Right lung (tissue), 10 donors: ENCODE measurements at places on chromosomes 3 and 15. TPM values are rescaled to one million over a fixed set of nuclear protein-coding genes. Genes with fewer than 3 reads are reported as not detected.

GRCh38 chr3:186985661-186986364 lies 55.5 kb downstream of the ST6GAL1 start:
- no peak for DNase-seq

DNA sequence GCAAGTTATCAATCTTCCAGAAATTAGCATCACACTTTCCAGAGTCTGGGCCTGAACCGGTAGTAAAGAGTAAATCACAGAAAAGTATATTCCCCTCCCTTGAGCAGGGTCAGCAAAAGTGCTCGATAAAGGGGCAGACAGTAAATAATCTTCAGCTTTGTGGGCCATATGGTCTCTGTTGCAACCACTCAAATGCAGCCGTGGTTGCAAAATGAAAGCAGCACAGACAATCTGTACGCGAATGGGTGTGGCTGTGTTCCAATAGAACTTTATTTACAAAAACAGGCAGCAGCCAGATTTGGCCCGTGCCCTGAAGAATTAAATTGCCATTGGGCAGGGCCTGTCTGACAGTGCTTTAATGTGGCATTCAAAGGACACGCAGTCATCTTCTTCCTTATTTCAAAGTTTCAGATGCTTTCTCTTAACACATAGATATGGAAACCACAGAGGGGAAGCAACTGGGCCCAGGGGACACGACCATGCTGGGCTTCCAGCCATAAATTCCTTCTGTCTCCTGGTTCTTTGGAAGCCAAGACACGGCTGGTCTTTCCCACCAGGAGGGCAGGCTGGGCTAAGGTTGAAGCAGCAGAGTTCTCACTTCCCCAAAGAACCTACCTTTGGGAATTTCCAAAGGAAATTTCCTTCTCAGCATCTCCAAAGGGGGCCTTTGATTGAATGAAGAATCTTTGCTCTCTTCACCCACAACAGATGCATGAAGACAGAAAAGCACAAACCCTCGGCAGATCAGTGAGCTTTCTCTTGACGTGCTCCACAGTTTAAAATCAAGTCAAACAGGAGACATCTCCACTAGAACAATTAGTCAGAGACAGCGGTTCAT lies 489.8 kb upstream of the PROK2 start:
- peak; percentile 90 for DNase-seq

MNS1 gene
- polyA plus RNA-seq: 30.3 TPM

DNA sequence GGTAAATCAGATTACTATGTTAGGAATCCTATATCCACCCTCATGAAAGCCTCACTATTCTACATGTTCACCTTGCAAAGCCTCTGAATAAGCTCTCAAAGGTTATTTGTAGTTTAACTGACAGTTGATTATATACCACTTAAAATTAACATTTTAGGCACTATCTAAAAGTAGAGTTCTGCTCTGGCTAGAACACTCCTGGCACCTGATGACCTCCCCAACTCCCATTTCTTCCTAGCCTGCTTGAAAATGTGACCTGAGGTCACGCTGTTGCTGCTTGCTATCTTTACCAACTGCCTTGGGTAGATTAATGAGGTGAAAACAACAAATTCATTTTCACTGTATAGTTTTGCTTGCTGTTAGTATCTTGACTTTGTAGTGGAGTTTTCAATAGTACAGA lies 220.7 kb downstream of the GBE1 start:
- no peak for DNase-seq

PFKFB4 gene
- polyA plus RNA-seq: 6.7 TPM

DNA sequence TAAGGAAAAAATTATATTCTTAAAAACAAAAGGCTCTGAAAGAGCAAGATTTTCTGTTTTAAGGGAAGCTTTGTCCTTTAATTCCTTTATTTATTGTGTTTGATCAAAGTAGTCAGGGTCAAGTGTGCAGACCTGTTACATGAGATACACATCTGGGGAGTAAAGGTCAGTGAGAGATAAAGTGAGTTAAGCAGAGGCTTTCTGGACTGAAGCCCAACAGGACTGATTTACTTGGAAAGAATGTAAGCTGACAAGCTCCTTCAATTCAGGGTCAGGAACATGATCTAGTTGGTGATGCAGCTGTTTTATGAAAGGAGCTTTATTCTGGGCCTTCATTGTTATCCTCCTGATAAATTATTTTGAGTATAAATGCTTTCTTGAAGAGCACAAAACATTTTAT lies 20.7 kb upstream of the OTOL1 start:
- DNase-seq: no peak

FYCO1 gene
- polyA plus RNA-seq: 18.3 TPM

GRCh38 chr15:44101944-44102343 lies 93.1 kb downstream of the FRMD5 start:
- DNase-seq: no peak

DNA sequence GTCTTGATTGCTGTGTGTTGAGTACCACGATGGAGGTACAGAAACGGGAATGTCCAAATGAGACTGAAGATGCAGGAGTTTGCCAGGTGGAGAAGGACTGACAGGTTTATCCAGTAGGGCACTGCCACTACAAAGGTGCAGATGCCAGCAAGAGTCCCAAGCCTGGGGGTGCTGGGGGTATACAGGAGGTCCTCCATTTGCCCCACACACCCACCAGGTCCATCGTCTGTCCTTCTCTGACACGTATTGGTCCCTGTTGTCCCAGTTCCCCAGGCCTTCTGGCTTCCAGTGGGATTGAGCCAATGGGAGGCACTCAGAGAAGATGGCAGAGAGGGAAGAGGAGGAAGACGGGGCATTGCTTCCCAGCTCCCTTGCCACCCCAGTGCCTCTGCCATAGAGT lies 6.6 kb downstream of the HAPLN3 start:
- DNase-seq: no peak

DNA sequence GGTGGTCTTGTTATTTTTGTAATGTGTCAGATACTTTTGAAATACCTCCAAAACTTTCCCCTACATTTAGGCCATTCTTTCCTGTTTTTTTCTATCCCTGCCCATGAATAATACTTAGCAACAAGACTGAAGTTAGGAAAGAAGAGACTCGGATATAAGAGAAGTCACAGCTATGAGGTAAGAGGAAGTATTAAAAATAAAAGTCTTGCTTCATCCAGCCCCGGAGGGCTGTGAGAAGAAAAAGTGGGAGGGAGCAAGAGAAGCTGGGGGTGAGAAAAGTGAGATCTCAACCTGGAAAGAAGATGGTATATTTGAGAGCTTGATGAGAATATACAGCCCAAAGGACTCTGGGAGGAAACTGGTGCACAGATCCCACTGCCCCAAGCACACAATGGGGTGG lies 213.5 kb upstream of the CDIN1 start:
- no peak for DNase-seq

DNA sequence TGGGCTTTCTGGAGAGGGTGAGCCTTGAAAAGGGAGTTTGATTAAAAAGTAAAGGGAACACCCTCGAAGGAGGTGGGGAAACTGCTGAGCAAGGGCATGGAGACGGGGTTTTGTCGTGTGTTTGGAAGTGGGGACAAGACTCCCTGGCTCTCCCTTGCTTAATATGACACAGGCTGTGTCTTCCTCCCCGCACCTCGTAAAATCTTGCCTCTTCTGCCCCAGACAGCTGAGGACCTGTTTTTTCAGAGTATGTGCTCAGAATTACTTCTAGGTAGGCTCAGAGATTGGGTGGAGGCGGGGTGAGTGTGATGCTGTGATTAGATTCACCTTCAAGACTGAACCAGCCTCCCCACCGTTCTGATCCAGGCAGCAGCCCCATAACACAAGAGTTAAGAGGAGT lies 244.4 kb upstream of the TLE3 start:
- no peak for DNase-seq

GRAMD2A gene
- polyA plus RNA-seq: 6.0 TPM

DNA sequence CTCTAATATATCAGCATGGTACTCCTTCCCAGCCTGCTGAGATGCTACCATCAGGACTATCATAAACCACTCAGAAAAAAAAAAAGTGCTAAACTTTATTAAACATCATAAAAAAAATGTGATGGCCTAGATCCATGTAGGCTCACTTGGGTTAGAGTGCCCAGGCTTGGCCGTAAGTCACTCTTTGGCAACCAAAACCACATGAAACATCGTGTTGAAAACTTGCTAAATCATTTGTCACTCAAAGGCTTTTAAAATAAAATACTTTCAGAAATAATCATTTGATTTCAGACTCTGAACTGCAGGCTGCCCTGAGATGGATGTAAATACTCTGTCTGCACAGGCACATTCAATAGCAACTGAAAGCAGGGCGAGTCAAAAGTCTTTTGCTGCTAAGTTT lies 78.4 kb upstream of the WNT5A start:
- DNase-seq: no peak

ISG20 gene
- polyA plus RNA-seq: 2.6 TPM

GRCh38 chr15:54567408-54568035 lies 589.3 kb downstream of the UNC13C start:
- DNase-seq: no peak

DNA sequence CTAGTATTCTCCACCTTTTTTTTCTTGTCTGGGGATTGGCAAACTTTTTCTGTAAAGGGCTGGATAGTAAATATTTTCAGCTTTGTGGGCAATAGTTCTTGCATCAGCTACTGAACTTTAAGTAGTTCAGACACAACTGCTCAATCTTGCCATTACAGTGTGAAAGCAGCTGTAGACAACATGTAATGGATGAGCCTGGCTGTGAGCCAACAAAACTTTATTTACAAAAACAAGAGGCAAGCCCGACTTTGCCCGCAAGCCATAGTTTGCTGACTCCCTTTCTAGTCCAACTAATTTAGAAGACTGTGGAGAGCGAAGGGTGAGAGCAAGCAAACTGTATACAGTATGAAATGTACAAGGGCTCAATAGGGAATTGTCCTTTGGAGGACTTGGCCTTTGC lies 6.2 kb downstream of the FRMD4B start:
- no peak for DNase-seq

RETNLB gene
- not detected for polyA plus RNA-seq

GRCh38 chr3:132867526-132867925 lies 145.3 kb upstream of the NPHP3 start:
- DNase-seq: no peak

GRCh38 chr3:126367316-126367805 lies 10.2 kb upstream of the KLF15 start:
- no peak for DNase-seq

BCHE gene
- polyA plus RNA-seq: 57.9 TPM

- DNase-seq: no peak
Observed at GRCh38 chr3:47421741-47422649, 41.2 kb downstream of the PTPN23 start.

GRCh38 chr3:53193466-53194209 lies 32.6 kb downstream of the PRKCD start:
- peak; percentile 15 for DNase-seq

RTP1 gene
- not detected for polyA plus RNA-seq

DNA sequence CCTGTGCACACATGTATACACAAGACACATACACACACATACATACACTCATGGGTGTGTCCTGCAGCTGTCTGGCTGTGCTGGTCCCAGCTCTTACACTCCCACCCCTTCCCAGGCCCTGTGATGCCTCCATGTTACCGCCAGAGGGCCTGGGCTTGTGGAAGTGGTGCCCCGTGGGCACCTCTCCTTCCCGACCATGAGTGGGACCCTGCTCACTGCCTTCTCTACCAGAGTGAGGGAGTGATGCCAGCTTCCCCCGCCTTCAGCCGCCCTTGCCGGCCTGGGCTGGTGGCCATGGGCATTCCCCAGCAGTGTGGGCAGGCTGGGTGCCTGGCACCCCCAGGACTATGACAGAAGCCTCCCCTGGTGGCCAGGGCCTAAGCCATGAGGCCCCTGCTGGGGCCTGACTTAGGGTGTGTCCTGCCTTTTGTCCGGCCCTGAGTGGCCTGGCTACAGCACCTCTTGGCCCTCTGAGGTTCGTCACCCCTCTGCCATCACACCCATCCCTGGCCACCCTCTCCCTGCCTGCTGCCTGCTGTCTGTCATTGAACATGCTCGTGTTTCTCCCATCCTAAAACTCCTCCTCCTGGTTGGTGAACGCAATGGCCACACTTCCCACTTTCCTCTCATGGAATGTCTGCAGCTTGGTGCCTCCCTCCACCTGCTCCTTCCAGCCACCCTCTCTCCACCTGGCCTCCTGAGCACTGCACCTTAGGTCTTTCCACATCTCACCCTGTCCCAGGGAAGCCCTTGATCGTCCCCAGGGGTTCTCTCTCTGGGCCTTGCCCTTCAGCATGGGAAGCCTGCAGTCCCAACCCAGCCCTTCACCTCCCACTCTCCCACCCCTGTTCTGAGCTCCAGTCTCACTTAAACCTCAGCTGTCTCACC lies 14.6 kb downstream of the HDAC11 start:
- no peak for DNase-seq

PLA2G4F gene
- 11.8 TPM for polyA plus RNA-seq

GRCh38 chr3:190516416-190516815 lies 2.5 kb downstream of the IL1RAP start:
- DNase-seq: no peak

DNA sequence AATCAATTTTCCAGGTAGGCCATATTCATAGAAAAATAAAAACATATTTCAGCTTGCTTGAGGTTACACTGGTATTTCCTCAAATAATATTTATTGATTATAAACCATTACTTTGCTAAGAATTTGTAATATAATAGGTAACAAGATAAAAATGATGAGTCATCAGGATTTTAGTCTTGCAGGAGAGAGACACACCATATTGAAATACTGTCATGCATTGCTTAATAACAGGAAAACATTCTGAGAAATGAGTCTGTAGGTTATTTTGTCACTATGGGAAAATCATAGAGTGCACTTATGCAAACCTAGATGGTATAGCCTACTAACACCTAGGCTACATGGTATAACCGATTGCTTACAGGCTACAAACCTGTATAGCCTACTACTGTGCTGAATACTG lies 990.5 kb downstream of the OTOL1 start:
- no peak for DNase-seq

LMAN1L gene
- not detected for polyA plus RNA-seq

- no peak for DNase-seq
Observed at GRCh38 chr3:185613016-185613415, 26.9 kb downstream of the SENP2 start.

GRCh38 chr15:42267286-42267685 lies 5.7 kb upstream of the GANC start:
- no peak for DNase-seq

DNA sequence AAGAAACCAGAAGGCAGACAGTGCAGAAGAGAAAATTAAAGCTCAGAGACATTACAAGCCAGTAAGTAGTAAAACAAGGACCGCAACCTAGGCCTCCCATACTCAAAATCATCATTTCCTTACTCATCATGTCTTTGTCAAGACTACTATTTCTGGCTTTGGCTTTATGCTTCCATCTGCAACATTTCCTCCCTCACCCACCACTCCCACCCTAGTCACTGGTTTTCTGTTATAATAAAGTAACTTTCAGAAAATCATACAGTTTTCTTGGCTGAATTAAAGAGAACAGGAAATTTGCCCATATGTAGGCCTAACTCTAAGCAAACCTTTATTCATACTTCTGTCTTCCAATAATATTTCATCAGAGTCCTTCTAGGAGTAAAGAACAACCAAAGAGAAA lies 247.6 kb upstream of the RORA start:
- peak; percentile 61 for DNase-seq

ECE2 gene
- polyA plus RNA-seq: not detected

PLAAT1 gene
- 0.40 TPM for polyA plus RNA-seq

DNA sequence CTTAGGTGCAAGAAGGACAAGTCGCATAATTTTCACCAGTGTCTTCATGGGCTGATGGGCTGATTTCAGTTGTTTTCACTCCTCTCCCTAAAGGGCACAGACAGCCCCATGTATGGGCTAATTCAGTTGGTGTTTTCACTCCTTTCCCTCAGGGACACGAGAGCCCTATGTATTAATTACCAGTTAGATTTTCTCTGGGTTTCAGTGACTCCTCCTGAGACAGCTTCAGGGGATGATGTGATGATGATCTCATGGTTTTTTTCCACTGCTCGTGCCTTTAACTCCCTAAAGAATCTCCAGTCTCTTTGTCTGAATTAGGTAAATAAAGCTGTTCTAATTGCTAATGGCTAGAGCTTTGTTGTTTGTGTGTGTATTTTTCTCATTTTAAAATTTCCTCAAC lies 9.9 kb downstream of the RAMAC start:
- no peak for DNase-seq
